Fibroblast of pulmonary artery (primary cell): ENCODE measurements at places on chromosomes 12 and 14.
A peak's percentile ranks its signal among the peaks of the same experiment; 100 is the strongest.

DNA sequence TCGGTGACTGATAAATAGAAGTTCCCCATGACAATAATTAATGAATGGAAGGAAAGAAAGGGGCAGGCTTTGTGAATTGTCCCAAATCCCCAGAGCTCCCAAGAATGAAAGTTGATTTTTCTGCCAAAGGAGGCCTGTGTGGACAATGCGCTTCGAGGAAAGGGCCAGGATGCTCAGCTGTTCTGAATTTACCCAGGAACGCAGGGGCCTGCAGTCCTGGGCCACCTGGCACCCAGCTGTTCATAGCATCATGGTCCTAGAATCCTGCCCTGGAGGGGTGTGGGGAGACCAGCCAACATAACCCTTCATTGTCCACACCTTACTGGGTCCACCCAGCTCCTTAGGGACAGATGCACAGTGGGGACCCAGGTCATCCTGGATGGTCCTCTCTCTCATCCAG, 587.5 kb downstream of the BCL11B start:
- DNase-seq: no peak

DNA sequence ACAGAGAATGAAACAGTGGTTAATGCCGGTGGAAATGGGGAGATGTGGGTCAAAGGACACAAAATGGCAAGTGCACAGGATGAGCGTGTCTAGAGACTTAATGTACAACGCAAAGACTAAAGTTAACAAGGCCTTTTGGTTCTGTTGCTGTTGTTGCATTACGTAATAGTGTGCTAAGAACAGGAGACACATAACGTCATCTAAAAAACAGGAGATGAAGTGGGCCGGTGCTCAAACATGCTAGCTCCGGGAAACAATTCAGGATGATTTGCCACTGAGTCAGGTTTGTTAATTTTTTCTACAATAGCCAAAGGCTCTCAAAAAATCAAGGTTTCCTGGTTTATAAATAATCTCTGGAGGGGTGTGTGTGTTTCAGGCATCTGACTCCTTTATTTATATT, 55.5 kb downstream of the ETV6 start:
- DNase-seq: peak; percentile 92

DNA sequence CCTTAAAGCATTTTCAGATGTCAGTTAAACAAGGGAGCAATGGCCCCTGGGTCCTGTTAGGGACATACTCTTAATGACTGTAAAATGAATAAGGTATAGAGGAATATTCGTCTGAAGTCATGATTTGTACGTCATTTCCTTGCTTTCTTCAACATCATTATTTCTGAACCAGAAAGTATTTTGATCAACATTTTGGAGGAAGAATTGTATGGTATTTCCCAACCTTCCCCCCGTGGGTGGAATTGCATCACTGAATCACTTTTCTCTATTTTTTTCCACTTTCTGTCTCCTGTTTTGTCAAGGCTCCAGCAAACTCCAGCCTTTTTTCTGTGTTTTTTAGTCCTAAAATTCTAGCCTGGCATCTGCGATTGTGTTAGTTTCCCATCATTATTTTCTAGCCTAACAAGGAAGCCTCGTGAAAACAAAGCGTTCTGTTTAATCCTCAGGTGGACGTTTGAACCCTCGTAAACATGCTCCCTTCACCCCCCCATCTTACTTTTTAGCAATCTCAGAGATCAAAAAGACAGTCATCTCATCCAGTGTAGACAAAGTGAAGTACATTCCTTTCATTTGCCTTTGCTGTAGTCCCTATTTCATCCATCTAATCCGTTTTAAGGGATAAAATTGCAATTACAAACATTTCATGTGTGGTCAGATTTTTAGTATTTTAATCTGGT, 62.3 kb downstream of the ETV6 start:
- DNase-seq: peak; percentile 88

DNA sequence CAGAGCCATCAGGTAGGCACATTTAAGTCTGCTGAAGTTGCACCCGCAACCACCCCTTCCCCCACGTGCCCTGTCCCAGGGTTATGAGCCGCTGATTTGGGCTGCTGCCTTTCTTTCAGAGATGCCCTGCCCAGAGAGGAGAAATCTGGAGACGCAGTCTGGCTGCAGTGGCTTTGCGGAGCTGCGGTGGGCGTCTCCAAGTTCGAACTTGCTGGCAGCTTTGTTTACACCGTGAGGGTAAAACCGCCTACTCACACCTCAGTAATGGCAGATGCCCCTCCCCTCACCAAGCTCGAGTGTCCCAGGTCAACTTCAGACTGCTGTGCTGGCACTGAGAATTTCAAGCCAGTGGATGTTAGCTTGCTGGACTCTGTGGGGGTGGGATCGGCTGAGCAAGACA, 14.7 kb downstream of the PTCSC3 start:
- DNase-seq: no peak

GRCh38 chr14:55512421-55512820, 67.6 kb upstream of the KTN1 start:
- peak; percentile 17 for DNase-seq

- peak; percentile 50 for DNase-seq
These were observed 40.1 kb upstream of the EVL start for GRCh38 chr14:100025111-100025510.

DNA sequence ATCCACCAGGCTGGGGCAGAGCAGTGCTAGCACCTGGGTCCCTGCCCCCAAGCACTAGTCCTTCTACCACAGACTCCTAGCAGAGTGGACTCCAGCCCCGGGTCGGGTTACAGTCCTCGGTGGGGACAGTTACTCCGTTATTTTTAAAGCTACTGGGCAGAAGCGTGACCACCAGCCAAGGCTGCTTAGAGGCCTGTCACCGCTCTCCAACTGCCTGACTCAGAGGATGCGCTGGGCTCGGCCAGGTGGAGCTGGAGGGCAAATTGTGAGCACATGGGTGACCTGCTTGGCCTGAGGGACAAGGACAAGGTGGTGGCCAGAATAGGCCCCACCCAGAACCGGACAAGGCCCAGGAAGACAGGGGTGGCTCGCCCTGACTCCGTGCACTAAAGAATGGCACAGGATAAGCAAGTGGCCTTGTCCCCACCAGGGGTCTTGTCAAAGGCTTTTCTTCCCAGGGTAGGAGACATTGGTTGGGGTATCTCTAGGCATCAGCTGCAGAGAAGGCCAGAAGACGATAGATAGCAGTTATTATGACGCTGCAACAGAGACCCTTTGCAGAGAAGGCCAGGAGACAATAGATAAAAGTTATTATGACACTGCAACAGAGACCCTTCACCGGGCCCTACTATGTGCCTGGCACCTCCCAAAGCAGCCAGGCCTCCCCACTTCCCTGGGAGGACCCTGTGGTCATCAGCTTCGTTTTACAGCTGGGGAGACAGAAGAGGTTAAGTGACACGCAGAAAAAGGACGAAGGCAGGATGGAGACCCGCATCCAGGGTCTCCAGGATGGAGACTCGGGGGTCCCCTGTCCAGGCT, 1.6 kb downstream of the ABCB9 start:
- DNase-seq: no peak
